ENCODE measurements at places on chromosomes 11 and 22.
A peak's percentile ranks its signal among the peaks of the same experiment; 100 is the strongest.

DNA sequence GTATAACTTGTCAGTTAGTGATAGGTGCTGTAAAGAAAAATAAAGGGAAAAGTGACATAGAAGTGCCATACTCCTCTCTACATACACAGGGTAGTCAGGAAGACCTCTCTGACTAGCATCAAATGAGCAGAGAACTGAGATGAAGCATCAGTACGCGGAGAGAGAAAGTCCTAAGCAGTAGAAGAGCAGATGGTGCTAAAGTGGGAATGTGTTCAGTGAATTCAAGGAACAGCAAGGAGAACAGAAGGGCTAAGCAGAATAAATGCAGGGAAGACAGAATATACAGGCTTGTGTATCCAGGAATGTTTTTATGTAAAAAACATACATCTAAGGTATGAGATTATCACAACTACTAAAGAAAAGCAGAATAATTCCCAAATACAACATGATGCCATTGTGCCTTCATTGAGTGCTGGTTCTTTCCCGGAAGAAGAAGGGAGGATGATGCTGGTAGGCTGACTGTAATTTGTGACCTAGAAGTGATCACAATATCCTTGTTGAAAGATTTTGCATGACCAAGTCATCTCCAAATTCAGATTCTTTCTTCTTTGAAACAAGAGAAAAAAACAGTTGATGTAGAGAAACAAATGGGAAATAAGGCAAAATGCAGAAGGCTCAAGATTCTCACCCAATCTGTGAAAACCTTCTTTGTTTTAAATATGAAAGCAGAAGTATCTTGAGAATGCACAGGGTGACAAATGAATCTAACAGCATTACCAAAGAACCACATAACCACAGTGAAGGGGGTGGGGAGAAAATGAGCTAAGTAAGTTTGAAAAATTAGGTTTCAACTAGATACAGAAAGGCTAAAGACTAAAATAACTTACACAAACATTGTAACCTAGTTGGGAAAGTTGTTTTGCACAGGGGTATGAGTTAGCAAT, 20.5 kb downstream of the MRE11 start:
- DNase-seq, result peak; percentile 5

- no peak for DNase-seq
Observed at GRCh38 chr11:2101171-2101675, 38.0 kb downstream of the IGF2 start.

GRCh38 chr11:122319691-122320620, 203.9 kb upstream of the BLID start:
- no peak for DNase-seq

DNA sequence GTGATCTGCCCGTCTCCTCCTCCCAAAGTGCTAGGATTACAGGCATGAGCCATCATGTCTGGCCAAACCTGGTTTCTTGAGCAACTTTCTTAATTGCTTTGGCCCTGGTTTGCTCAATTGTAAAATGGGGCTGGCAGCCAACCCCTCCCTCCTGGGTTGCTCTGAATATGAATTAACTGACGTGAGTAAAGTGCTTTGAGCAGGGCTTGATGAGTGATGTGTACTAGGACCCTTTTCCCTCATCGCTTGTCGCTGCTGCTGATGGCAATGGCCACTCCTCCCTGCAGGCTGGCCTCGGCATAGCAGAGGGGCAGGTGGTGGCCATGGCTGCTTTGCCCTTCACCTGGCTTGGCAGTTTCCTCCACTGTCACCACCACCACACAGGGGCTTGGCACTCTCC, 41.5 kb downstream of the RNF141 start:
- no peak for DNase-seq

- no peak for DNase-seq
Observed at GRCh38 chr11:23729088-23729487, 767.8 kb upstream of the LUZP2 start.

DNA sequence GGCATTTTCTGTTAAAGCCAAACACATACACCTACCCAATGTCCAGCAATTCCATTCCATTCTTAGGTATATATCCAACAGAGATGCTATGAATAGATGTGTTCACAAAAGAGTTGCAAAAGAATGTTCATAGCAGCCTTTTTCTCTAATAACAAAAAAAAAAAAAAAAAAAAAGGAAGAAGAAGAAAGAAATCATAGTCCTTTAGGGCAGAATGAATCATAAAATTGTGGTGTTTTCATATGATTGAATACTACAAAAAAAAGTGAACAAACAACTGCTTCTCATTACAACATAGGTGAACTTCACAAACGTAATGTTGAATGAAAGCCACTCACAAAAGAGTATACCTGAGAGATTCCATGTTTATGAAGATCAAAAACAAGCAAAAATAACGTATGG, 66.8 kb upstream of the GRK3 start:
- DNase-seq, result no peak

DNA sequence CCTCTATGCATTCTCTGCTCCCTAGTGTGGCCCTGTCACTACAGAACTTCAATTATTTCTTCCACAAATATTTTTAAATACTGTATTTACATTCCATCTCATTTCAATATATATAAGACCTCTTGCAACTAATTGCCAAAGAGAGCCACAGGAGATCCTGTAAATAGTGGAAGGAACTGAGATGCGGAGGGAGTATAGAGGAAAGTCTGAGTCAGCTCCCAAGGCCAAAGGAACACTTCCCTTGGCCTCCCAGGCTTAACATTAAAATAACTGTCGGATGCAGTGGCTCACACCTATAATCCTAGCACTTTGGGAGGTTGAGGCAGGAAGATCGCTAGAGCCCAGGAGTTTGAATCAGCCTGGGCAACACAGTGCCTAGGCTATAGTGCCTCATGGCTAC, 31.2 kb downstream of the RBFOX2 start:
- no peak for DNase-seq

DNA sequence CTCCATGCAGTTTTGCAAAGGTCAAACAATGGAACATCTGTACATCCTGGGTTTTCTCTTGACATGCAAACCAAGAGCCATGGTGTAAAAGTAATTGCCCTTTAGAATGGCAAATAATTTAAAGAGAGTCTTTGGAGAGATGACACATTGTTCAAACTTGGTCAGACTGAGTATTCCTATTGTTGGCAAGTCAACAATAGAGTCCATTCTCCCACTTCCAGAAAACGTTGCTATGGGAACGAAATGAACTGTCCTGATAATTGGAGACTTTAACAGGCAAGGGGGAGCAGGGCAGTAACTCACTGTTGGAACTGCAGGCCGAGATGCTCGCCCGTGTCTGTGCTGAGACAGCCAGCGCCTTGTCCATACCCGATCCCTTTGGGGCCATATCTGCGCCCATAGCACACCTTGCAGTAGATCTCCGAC, 13.9 kb downstream of the CSRP3 start:
- no peak for DNase-seq

- no peak for DNase-seq
Observed at GRCh38 chr11:5335170-5335569, 8.2 kb downstream of the OR51B5 start.

DNA sequence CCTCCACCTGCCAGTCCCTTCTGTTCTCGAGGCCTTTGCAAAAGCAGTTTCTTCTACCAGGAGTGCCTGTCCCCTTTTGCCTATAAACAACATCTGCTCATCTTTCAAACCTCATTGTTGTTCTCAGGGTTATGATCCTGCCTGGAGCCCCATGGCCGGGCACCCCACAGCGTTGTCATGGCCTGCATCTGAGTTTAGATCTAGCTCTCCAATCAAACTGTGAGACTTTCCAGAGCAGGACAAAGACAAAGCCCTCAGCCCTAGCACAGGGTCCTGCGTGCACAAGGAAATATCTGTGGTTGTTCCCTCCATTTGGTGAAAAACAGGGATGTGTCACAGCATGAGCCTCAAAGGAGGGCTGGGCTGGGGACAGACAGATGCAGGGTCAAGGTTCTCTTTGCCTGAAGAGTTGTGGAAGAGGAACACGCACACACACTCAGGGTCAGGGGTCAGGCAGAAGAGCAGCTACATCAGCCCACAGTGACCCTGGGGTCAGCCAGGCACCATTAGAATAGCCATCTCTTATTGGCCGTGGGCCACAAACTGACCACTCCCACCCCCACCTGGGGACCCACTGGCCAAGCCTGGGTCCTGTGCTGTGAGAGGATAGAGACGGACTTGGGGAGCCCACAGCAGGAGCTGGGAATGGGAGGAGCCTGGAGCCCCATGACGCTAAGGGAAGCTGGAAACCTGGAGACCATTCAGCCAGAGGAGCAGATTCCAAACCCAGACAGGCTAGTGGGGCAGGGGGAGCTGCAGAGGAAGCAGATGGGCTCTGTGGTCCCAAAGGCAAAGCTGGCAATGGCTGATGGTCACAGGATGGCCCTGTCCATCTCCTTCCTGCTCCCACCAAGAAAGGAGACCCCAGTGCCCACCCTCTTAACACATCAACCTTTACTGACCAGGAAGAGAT, 99.4 kb downstream of the PDE2A start:
- DNase-seq, result no peak

GRCh38 chr11:12478743-12479142, 101.4 kb downstream of the PARVA start:
- no peak for DNase-seq

DNA sequence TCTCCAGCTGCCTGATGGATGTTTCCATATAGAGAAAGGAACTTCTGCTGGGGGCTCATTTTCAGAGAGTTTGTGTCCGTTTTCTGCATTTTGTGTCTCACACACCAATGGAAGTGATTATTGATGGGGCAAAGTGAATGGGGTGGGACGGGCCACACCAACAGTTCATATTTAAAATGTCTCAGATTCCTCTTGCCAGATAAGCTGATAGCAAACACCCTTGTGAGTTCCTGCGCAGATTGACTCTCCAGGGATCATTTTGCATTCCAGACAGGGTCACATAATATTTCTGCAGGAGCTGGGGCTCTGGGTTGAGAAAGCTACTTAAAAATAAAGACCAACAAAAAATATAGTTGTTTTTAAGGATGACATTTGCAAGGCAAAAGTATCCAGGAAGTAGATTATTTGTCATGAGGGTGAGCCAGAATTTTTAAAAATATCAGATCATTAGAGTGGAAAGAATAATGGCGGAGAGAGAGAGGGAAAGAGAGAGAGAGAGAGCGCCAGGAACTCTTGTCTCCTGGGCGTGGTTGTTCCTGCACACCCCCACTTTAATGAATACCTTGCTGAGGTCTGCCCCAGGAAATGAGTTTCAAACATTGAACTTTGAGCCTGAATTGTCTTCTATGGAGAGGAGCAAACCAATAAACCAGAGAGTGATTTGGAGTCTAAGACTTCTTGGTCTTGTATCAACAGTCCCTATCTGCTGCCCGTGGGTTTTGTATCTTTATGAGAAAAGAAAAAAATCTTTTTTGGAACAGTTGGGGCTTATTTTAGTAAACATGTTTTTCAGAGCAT, 33.3 kb downstream of the MICAL2 start:
- DNase-seq, result no peak

GRCh38 chr11:112863305-112863704, 97.9 kb upstream of the NCAM1 start:
- no peak for DNase-seq

DNA sequence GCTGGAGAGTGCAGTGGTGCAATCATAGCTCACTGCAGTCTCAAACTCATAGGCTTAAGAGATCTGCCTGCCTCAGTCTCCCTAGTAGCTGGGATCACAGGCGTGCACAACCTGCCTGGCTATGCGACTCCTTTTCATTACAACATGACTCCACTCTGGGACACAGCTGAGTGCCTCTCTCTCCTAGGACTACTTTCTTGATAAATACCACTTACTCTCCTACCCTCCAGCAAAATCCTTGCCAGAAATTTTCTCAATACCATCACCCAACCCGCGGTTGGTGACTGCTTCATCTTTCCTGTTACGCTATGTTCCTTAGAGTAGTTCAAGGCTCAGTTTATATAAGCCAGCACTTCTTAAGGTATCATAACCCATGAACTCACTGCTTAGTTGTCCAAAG, 26.9 kb downstream of the ARFGAP3 start:
- no peak for DNase-seq

DNA sequence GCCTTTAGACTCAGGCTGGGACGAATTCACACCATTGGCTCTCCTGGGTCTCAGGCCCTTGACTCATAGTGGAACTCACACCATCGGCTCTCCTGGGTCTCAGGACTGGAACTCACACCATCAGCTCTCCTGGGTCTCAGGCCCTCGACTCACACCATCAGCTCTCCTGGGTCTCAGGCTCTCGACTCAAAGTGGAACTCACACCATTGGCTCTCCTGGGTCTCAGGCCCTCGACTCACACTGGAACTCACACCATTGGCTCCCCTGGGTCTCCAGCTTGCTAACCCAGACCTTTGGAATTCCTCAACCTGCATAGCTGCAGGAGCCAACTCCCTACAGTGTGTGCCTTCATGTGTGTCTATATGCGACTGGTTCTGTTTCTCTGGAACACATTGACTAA, 56.7 kb downstream of the SHISAL1 start:
- no peak for DNase-seq

DNA sequence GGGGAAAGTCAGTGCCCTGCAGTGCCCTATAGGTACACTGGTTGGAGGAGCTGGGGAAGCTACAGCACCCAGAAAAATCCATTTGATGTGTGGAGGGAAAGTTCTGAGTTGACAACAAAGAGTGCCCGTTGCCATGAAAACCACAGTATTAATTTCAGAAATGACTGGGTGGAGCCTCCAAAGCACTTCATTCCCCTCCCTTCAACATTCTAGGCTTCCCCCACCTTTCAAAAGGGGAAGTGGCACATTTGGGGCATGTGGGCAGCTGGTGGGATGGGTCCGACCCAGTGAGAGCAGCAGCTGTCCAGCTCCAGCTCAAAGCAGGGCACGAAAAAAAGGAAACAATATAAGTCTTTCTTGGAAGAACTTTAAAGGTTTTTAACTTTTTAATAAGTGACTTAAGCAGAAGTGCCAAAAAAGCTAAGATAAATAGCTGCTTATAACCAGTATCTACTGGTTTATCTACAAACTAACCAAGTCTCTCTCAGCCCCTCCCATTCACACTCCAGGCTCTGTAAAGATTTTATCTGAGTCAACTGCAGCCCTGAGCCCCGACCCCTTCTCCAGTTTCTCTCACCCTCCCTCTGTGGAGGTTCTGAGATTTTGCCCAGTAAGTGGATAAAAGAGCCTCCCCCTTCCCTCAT, 9.0 kb upstream of the AHNAK start:
- no peak for DNase-seq

- DNase-seq, result no peak
Observed at GRCh38 chr11:95156916-95157541, 67.4 kb downstream of the ENDOD1 start.

DNA sequence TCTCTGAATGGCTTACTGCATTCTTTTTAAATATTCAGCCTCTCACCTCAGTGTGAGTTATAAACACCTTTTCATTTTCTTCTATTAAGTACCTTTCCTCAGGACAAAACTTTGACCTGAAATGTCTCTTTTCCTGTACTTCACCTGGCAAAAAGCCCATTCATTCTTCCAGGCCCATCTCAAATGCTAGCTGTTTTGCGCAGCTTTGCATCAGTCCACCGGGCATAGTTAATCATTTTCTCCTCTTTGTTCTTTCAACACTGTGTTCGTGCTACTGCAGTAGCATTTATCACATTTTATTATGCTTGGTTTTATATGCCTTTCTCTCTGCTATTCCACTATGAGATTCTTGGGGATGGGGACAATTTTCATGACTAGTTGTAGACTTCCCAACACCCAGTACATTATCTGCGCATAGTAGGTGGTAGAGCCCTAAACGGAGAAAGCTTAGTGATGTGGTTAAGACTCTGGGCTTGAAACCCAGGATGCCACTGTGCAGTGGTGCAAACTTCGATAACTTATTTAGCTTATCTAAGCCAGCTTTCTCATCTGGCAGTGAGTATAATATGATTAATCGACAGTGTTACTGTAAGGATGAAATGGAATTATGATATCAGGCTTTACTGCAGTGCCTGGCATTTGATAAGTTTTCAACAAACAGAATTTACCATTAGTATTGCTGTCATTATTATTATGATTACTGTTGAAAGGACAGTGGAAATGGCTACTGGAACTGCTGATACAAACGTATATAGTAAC, 695.7 kb downstream of the NELL1 start:
- DNase-seq, result no peak
